ENCODE measurements at places on chromosomes 2 and 18. TPM values are rescaled to one million over a fixed set of nuclear protein-coding genes. Genes with fewer than 3 reads are reported as not detected.
A peak's percentile ranks its signal among the peaks of the same experiment; 100 is the strongest.

- DNase-seq = peak; percentile 68
Measured at GRCh38 chr2:172329774-172330671, 97.4 kb upstream of the ITGA6 start.

GRCh38 chr18:65750389-65751154, at the start of gene CDH7:
Gene CDH7, plus strand, starts transcription at chr18:65751012. Its CDS starts 11,831 bp downstream, at chr18:65762843.
- peak; percentile 65 for DNase-seq

- DNase-seq = no peak
Measured at GRCh38 chr18:62348474-62348873, 23.4 kb downstream of the TNFRSF11A start.

GRCh38 chr2:15893085-15893484, 47.3 kb upstream of the MYCN start:
- DNase-seq = no peak

CD8B2 gene
- not detected for polyA plus RNA-seq

Data from stomach (tissue), 19 donors.